ENCODE measurements at places on chromosomes 1 and 21.

- DNase-seq = peak; percentile 59
These were observed 26.5 kb upstream of the PLA2G2C start for GRCh38 chr1:20212685-20213331.

GRCh38 chr1:62269439-62269838, 49.8 kb downstream of the KANK4 start:
- DNase-seq = no peak

DNA sequence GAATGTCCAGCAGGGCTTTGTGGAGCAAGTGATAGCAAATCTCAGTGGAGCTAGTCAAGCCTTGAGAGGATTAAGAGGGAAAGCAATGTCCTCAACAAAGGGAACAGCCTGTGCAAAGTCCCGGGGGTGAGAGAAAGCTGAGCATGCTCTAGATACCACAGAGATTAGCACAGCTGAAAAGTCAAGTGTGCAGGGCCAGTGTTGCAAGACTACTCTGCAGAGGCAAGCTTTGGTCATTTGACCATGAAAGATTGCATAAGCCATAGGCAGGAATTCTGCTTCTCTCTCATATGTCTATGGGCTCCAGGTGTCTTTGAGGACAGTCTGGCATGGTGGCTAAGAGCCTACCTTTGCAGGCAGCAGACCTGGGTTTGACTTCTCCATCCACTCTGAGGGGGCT, 181.0 kb upstream of the JUN start:
- no peak for DNase-seq

DNA sequence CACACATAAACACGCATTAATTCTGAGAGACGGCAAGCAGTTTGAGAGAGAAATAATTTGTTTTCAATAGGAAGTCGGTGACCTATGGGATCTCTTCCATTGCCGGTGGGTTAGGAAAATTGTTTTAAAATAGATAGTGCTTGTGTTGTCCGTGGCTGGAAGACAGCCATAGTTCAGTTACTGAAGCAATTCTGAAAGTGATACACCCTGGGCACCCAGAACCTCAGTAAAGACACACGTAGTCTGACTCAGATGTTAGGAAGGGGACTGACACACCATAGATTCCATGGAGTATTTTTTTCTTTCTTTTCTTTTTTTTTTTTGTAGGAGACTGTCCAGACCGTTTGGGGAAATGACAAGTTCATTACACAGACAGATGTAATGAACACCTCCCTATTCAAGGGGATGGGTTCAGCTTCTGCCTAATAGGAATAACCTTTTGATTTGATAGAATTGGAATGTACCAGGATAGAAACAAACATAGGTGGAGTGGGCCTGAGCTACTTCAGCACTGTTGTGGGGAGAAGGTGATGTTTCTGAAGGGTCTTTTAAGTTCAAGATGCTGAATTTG, 1.6 kb downstream of the C1orf21 start:
- peak; percentile 4 for DNase-seq

DNA sequence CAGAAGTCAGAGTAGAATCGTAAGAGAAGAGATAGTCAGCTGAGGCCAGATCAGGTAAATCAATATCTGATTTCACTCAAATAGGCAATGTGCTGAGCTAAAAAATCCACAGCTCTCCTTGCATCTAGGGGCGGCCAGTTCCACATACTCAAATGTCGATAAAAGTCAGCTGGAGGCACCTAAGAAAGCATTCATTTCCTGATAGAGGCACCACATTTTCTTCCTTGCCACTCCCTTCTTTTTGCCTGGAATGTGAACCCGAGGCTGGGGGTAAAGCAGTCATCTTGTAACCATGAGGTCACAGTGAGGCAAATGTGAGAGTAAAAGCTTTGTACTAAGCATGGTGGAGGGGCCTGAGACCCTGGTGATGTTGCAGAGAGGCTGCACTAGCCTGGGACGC, 24.2 kb upstream of the CTPS1 start:
- DNase-seq = no peak

GRCh38 chr1:9438431-9439073, 100.7 kb upstream of the SLC25A33 start:
- DNase-seq = no peak

DNA sequence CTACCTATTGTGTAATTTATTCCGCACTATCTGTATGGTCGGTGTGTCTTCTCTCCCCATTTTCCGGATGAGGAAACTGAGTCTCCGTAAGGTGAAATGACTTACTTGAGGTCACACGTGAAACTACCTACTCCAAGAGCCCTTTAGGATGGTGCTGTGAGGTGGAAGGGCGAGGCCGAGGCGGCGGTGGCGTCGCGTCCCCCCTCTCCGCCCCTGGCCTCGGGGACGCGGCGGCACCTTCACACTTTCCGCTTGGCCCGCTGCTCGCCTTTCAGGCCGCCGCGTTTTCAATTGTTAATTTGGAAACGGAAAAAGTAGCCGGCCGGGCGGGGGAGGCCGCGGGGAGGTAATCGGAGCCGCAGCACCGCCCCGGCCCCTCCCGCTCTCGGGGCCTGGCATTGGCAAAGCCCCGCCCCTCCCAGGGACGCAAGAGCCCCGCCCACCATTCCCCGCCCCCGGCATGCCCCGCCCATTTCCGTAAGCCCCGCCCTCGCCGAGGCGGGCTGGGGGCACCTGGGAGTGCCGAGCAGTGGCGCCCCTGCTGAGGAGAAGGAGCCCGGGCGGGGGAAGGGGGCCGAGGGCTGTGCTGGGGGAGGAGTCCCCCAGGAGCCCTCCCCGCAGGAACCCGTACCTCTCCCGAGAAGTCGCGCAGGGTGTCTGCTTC, 18.6 kb downstream of the KCNQ4 start:
- DNase-seq = peak; percentile 91

DNA sequence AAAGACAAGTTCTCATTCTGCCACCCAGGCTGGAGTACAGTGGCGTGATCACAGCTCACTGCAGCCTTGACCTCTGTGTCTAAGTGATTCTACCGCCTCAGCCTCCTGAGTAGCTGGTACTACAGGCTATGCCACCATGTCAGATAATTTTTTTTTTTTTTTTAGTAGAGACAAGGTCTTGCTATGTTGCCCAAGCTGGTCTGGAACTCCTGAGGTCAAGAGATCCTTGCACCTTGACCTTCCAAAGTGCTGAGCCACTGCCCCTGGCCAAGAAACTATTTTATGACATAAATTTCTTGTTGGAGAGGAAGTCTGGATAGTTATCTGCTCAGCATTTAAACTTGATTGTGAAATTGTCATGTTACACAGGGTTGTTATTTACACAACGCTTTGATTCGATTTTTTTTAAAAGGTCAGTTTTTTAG, 2.1 kb downstream of the SCCPDH start:
- no peak for DNase-seq

DNA sequence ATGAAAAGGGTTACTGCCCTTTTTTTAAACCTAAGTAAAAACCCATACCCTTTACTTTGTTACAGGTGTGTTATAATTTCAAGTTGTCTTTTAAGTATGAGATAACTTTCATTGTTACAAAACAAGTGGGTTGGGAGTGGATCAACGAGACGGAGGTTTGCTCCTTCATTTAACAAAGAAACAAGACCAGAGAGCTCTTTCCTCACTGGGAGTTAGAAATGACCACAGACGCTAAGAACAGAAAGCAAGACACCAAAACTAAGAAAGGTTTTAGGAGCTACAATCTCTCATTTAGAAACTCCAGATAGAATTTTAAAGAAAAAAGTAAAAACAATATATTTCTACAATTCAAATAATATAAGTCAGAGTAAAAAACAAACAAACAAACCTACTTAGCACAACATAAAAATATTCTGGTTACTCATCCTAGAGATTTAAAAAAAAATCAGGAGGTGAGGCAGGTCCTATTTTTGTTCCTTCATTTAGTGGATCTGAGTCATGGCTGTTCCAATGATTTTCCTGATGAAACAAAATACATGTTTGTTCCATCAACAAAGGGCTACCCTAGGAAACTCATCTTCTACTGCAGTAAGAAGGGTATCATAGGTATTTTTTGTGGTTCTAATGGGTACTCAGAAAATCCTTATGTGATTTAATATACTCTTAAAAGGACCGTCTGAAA, 33.0 kb downstream of the APP start:
- no peak for DNase-seq

DNA sequence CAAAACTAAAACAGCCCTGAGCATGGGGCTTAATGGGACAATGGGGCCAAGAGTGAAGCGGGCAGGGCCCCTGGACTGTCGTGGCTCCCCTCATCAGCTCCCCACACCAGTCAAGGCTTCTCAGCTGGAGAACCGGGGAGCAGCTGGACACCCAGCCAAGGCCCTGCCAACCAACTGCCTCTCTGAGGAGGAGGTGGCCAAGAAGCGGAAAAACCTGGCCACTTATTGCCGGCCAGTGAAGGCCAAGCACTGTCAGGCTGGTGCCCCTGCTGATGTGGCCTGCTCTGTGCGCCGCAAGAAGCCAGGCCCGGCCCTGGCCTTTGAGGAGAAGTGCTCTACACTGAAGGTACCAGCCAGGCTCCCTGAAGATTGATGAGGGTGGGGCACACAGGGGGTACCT, 2.5 kb upstream of the CYB561D1 start:
- no peak for DNase-seq

DNA sequence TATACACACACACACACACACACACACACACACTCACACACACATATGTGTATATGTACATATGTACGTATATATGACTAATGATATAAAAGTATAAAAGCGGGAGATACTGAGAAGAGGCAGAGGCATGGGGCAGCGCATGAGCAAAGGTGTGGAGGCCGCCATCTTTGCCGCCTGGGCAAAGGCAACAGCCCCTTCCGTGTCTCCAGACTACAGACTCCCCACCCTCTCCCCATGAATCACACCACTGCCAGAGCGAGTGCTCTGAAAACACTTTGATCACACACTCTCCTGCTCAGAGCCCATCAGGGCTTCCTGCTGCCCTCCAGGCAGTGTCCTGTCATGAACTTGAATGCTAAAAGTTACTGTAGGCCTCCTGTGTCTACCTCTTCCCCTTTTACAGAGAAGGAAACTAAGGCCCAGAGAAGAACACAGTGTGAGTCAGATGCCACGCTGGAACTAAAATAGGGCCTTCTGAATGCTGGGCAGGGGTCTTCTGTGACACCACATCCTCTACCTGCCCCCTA, 54.7 kb upstream of the SSBP3 start:
- no peak for DNase-seq

DNA sequence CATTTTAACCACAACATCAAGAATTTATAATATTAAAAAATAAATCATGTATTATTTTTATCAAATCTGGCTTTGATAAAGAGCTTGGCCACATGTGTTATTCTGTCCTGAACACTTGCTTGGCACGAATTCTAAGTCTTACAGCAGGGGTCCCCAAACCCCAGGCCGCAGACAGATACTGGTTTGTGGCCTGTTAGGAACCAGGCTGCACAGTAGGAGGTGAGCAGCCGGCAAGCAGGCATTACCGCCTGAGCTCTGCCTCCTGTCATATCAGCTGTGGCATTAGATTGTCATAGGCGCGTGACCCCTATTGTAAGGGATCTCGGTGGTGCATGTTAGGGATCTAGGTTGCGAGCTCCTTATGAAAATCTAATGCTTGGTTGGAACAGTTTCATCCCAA, 127.6 kb upstream of the IVNS1ABP start:
- no peak for DNase-seq

DNA sequence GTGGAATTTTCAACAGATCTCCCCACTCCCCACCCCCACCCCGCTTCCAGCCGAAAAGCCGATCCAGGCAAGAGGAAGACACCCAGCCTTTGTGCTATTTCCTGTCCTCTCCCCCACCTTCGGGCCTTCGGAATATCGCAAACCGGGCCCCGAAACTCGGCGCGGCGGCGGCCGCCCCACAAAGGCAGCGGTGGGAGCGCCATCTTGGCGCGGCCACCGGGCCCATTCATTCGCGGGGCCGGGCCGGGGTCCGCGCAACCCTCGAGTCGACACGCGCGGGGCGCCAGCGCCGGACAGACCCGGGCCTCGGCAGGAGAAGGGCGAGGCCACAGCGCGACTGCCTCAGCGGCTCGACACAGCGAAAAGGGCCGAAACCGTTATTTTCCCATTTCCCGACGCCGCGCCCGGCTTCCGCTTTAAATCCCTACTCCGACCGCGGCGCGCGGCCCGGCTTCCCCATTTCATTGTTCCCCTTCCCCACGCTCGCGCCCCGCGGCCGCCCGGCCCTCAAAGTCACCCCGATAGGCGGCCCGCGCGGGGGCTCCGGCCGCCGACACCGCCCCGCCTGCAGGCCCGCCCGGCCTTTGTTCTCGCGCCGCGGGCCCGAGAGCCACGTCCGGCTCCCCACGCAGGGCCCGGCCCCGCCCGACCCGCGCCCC, 911 bp downstream of the GNB1 start:
- DNase-seq = peak; percentile 52

GRCh38 chr21:39445321-39446269, at the start of gene LCA5L:
Gene LCA5L (minus strand): TSS chr21:39445778. CDS start chr21:39428493, 17,285 bp downstream.
- DNase-seq = peak; percentile 93

GRCh38 chr1:24754229-24754628, 9.0 kb downstream of the CLIC4 start:
- DNase-seq = no peak

DNA sequence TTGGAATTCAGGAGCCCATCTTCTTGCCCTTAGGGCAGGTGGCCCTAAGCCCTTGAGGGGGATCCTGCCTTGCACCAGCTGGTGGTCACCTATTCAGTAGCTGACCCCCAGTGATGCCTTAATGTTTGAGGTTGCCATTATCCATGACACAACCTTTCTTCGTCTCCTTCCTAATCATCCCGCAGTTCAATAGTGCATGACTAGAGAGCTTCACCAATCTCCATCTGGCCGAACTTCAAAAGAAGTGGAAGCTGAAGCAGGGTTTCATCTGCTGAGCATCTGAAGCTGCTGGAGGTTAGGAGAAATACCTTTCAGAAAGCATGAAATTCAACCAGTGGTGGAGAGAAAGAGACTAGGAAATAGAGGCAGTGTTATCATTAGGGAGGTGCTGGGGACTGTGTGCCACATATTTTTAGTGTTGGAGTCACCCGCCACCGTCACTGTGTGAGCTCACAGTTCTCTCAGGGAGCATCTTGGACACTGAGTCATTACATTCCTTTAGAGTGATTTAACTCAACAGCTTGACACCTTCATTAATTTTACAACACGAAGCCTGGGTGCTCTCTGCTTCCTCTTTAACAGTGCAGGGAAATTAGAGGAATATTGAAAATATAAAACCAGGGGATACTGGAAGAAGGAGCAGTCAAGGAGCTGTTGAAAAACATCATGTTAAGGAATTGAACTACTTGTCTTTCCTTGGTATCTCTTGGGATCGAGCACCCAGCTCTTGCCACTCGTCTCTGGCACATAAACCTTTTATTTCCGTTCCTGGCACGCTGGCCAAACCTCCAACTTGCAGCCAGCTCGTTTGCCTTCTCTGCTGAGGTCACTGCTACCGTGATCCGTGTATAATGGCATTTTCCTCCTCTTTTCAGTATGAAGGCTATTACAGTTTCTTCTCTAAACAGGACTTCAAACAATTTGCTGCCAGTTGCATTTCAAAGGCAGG, 53.6 kb downstream of the PEX14 start:
- no peak for DNase-seq

DNA sequence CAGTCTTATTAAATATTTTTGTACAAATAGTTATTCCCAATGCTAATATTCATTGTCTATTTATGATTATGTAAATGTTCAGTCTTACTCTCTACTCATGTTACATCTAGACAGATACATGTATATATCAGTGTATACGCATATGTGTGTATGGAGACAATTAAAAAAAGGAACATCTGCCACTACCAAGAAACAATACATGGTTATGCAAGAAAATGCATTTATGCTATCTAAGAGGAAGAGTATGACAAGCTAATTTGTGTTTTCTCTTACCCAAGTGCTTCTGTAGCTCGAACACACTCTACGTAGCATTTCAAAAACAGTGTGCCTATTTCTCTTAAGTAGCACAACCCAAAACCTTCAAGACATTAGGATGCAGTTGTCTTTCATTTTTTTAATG, 6.1 kb upstream of the RLF start:
- no peak for DNase-seq

GRCh38 chr1:89578151-89578550, 53.5 kb downstream of the LRRC8B start:
- DNase-seq = no peak

GRCh38 chr1:55210990-55211801, 4.0 kb downstream of the USP24 start:
- DNase-seq = no peak
